ENCODE measurements at places on chromosomes 11 and 22. TPM values are rescaled to one million over a fixed set of nuclear protein-coding genes. Genes with fewer than 3 reads are reported as not detected.

The MMP13 gene
- total RNA-seq = not detected

The OTOG gene
- 0.69 TPM for total RNA-seq

The LRRC75B gene
- 20.5 TPM for total RNA-seq

The PANX3 gene
- not detected for total RNA-seq

The SNX32 gene
- 0.26 TPM for total RNA-seq

The CCDC34 gene
- total RNA-seq = 10.0 TPM

The FOLR3 gene
- not detected for total RNA-seq

The DKK3 gene
- total RNA-seq = 8.8 TPM

The HSPB2 gene
- total RNA-seq = not detected

The CACNA1I gene
- 0.55 TPM for total RNA-seq

The CTSW gene
- not detected for total RNA-seq

The ACRV1 gene
- total RNA-seq = not detected

The KCNJ11 gene
- total RNA-seq = 2.1 TPM

The KCNK4 gene
- total RNA-seq = not detected

The PARVA gene
- 7.5 TPM for total RNA-seq

The NUP50 gene
- total RNA-seq = 82.6 TPM

The PDGFB gene
- 7.2 TPM for total RNA-seq

The C11orf65 gene
- 0.41 TPM for total RNA-seq

The TRIM49 gene
- not detected for total RNA-seq

The SCGB1D2 gene
- not detected for total RNA-seq

The OLFML1 gene
- total RNA-seq = not detected

The DEUP1 gene
- not detected for total RNA-seq

The APOBEC3A gene
- not detected for total RNA-seq

The VWA5A gene
- 15.1 TPM for total RNA-seq

The PKDREJ gene
- not detected for total RNA-seq

The BEST1 gene
- 0.30 TPM for total RNA-seq

The MRGPRD gene
- total RNA-seq = not detected

The SHISAL1 gene
- 1.3 TPM for total RNA-seq

The TMEM45B gene
- total RNA-seq = not detected

The GPHA2 gene
- total RNA-seq = not detected

The IL10RA gene
- not detected for total RNA-seq

The BRMS1 gene
- 53.5 TPM for total RNA-seq

The CHST1 gene
- 0.87 TPM for total RNA-seq

The KRTAP5-2 gene
- not detected for total RNA-seq

The HOATZ gene
- total RNA-seq = not detected

The SBF1 gene
- total RNA-seq = 64.4 TPM
